Placental pericyte (primary cell): ENCODE measurements at places on chromosomes 4 and X. TPM values are rescaled to one million over a fixed set of nuclear protein-coding genes. Genes with fewer than 3 reads are reported as not detected.

The ADH7 gene
- total RNA-seq, result not detected in 2 replicates

The PDE5A gene
- 85.3 and 105 TPM in 2 replicates for total RNA-seq

The TRIM61 gene
- total RNA-seq, result 2.7 and 4.2 TPM in 2 replicates

The CD38 gene
- 1.1 TPM in 1 of 2 replicates, not detected in the other for total RNA-seq

The KCTD8 gene
- 0.43 TPM in 1 of 2 replicates, not detected in the other for total RNA-seq

The SMIM9 gene
- total RNA-seq, result not detected in 2 replicates

The GAB3 gene
- 0.44 and 0.57 TPM in 2 replicates for total RNA-seq

The TAF7L gene
- 0.22 and 1.1 TPM in 2 replicates for total RNA-seq

The HPSE gene
- total RNA-seq, result 0.14 and 0.66 TPM in 2 replicates

The COL25A1 gene
- 0.66 and 1.7 TPM in 2 replicates for total RNA-seq

The TMEM31 gene
- not detected in 2 replicates for total RNA-seq

The NUDT11 gene
- 0.44 and 2.7 TPM in 2 replicates for total RNA-seq

The SAGE1 gene
- not detected in 2 replicates for total RNA-seq

The REPS2 gene
- total RNA-seq, result 0.14 and 0.66 TPM in 2 replicates

The VCX3A gene
- total RNA-seq, result not detected in 2 replicates

The SPATA4 gene
- total RNA-seq, result 0.29 and 0.44 TPM in 2 replicates

The CT45A10 gene
- total RNA-seq, result not detected in 2 replicates

The CT55 gene
- total RNA-seq, result not detected in 2 replicates

The GAGE12E gene
- not detected in 2 replicates for total RNA-seq

The NPY1R gene
- 0.43 and 5.3 TPM in 2 replicates for total RNA-seq

The DIAPH2 gene
- total RNA-seq, result 17.1 and 24.8 TPM in 2 replicates

The SLC2A9 gene
- total RNA-seq, result 0.43 and 2.4 TPM in 2 replicates

The HADH gene
- 4.4 and 9.7 TPM in 2 replicates for total RNA-seq

The RAI2 gene
- under 0.01 TPM in 1 of 2 replicates, not detected in the other for total RNA-seq

The CRMP1 gene
- total RNA-seq, result under 0.01 TPM in 1 of 2 replicates, not detected in the other

The RTL3 gene
- total RNA-seq, result 0.43 TPM in 1 of 2 replicates, not detected in the other

The FGD1 gene
- total RNA-seq, result 8.3 and 15.7 TPM in 2 replicates

The CXorf49 gene
- not detected in 2 replicates for total RNA-seq

The MAGEA10 gene
- not detected in 2 replicates for total RNA-seq

The TMEM154 gene
- 13.3 and 13.6 TPM in 2 replicates for total RNA-seq
